SW 1271 (cell line): ENCODE measurements at places on chromosomes 12 and 14.

- no peak for DNase-seq
Observed at GRCh38 chr12:82325540-82326336, 32.4 kb downstream of the CCDC59 start.

DNA sequence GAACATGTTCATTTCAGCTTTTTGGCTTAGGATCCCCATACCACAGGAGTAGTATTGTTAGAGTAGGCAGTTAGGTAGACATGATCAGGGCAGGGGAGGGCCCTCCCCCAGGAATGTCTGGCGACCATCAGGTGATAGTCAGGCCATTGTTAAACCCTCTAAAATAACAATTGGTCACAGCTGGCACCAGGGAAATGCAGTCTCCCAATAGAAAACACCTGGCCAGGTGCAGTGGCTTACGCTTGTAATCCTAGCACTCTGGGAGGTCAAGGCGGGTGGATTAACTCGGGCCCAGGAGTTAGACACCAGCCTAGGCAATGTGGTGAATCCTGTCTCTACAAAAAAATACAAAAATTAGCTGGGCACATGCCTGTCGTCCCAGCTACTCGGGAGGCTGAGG lies 187.1 kb downstream of the MON2 start:
- DNase-seq: no peak

DNA sequence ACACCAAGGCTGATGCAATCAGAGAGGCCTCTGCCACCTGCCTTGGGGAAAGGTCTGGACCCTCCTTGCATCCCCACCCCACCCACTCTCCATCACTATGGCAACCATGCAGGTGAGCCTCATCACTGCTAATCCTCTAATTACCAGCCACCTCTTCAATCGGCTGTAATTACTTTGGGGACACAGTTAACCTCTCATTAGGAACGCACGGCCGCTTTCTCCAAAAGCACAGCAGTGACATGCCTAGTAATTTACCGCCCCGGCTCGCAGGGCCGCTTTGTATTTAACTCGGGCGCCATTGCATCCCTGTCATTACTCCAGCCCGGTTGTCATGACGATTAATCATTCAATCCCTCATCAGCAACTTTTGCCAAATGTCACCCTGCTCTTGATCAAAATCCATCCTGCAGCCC lies 36.3 kb upstream of the FAM222A start:
- no peak for DNase-seq

DNA sequence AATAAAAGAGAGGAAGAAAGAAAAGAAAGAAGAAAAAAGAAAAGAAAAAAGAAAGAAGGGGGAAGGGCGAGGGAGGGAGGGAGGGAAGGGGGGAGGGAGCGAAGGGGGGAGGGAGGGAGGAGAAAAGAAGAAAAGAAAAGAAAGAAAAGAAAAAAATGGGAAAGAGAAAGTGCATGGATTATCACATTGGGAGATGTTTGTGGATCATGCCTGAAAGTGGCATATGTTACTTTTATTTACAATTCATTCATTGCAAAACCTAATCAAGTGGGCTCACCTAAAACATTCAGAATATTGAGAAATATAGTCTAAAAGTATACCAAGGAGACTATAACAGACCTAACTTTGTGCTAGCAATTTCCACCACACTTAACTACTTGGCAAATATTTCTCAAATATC lies 246.9 kb upstream of the SYT1 start:
- DNase-seq: no peak

GRCh38 chr12:49388682-49389386 lies 21.6 kb downstream of the SPATS2 start:
- no peak for DNase-seq

DNA sequence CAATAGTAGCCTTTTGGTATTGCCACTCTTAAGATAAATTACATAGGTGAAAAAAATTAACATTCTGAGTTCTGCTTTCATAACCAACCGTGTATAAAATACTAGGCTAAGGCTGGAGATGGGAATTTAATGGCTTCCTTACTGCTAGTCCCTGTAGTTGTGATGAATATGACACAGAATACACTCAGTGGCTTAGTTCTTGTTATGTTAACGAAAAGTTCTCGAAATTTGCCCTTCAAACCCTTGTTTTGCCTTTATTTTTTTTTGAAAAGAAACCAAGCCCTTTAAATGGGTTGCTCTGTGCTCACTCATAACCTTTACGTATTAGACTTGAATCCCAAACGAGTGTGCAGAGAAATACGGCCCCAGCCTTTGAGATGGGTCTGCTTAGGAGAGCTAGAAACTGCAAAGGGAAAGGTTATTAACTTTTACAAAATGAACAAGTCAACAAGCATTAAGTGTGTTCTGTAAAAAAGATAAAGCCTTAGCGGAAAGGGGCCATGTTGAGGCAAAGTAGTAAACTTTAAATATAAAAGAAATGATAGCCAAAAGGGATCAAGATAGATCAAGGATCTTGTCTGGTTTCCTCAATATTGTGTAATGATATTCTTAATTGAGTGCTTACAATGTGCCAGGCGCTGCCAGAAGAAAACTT lies 1.7 kb downstream of the NUDT4 start:
- DNase-seq: no peak

DNA sequence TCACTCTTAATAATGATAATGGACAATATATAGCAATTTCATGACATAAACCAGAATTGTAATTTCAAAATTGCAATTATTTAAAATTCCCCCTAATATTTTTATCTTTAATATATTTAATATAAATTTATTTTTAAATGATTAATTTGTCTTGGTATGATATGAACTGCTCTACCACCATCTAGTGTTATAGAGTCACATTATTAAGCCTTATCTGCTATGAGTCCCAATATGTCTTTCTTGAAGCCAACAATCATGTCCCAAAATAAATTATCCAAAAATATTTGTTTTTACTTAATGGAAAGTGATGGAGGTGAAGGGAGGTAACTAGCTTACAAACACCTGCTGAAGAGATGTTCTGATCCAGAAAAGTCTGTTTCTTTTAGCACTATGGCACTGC lies 151.4 kb downstream of the KCNC2 start:
- DNase-seq: no peak

- peak; percentile 56 for DNase-seq
Observed at GRCh38 chr14:77459072-77459723, 1.3 kb downstream of the AHSA1 start.

DNA sequence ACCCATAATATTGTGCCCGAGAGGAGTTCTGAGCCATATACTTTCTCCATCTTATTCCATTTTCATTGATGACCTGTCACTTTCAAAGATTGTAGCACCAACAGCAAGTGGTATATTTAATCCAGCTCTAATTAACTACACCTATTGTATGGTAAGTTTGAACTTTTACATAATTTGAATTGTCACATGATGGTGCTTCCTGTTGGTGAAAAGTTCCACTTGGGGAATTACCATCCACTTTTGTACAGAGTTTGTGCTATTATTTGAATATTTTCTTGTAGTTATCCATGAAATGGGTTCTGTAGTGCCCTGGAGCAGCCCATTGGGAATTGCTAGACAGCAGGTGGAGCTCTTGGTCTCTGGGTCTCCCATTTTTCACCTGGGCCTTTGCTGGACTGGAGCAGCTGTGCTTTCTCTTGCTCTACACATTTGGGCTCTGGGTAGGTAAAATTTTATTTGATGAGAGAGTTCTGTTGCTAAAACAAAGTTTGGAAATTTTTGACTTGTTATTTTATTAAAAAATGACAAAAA lies 3.0 kb downstream of the SMCO3 start:
- DNase-seq: peak; percentile 40

DNA sequence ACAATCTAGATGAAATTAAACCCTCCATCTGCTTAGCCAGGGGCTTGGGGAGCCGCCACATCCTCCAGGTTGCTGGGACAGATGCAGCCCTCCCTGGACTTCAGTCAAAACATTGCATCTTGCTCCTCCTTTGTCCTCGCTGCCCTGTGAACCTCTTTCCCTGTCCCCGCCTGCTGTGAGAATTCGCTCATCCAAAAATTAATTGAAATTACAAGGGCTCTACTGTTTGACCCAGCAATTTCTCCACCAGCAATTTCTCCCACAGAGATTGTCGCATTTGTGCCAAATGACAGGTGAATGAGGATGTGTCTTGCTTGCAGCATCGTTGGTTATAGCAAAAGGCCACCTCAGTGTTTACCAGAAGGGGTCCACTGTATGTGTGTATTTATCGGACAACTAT lies 5.0 kb upstream of the POP5 start:
- no peak for DNase-seq

- DNase-seq: no peak
Observed at GRCh38 chr12:123107926-123108681, 42.8 kb downstream of the PITPNM2 start.

DNA sequence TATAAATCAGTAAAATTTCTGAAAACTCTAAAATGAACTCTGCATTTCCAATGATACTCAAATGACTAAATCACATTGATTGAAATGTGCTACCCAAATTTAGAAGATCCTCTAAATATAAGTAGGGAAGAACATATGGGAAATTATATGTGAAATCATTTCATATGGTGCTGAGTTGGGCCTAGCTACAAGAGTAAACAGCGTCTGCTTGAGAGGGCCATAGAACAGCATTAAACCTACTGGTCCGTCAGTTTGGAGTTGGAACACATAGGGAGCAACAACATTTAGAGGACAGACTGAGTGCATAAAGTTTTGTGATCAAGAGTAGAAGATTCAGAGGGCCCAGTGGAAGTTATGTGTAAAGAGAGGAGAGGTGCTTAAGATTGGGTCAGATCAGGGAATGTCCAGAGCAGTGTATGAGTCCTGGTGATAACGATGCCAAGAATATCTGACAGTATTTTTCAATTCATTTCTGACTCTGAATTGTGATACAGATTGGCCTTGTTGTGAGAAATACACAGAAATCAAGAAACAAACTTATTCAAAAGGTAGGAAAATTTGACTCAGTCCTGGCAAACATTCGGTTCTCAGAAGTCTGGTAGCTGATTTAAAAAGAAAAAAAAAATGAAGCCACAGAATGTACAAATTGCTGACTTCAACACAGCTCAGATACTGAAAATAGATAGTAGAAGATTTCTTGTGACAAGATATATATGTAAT lies 362.2 kb downstream of the CCDC91 start:
- DNase-seq: no peak

DNA sequence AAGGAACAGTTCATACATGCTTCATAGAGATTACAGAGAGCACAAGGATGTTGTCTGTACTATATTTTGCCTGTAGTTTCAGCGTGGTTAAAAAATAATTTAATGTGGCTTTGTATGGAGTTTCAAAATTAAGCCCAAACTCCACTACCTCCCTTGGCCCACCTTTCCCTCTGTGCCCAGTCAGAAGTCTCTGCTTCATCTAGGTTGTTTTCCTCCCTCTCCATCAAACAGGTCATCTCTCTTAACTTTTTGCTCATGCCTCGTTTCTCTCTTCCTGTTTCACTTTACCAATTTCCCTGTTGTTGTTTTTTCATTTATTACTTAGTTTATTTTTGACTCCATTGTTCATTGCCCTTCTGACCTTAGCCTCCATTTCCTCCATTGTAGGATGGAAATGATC lies 94.9 kb upstream of the NEDD1 start:
- no peak for DNase-seq

- DNase-seq: no peak
Observed at GRCh38 chr12:21337959-21338744, 3.4 kb upstream of the SLCO1A2 start.

DNA sequence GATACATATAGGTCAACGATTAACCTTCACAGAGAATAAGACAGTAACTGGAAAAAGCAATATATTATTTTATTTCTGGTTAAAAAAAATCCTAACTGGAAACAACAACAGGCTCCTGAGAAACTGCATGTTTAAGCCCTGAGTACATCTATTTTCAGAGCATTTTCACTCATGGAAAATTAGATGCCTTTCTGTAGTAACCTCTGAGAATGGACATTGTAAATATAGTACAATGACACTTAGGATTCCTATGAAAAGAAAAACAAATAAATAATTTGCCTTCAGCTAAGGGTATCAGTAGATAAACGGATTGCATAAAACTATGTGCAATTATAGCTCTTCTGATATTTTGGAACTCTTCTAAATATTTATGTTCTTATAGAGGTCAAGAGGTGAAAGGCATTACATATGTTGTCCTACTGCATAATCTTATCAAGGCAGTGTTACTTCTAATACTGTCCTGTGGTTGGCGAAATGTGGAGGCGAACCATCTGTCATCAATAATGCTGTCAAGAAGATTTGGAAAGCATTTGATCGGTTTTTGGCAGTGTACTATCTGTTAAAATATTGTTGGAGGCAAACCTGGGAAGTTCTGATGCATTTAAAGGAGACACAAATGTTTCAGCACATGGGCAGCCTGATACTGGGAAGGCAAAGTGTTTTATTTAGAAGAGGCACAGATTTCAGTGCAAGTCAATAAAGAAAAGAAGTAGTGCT lies 381.8 kb downstream of the BTG1 start:
- DNase-seq: no peak

DNA sequence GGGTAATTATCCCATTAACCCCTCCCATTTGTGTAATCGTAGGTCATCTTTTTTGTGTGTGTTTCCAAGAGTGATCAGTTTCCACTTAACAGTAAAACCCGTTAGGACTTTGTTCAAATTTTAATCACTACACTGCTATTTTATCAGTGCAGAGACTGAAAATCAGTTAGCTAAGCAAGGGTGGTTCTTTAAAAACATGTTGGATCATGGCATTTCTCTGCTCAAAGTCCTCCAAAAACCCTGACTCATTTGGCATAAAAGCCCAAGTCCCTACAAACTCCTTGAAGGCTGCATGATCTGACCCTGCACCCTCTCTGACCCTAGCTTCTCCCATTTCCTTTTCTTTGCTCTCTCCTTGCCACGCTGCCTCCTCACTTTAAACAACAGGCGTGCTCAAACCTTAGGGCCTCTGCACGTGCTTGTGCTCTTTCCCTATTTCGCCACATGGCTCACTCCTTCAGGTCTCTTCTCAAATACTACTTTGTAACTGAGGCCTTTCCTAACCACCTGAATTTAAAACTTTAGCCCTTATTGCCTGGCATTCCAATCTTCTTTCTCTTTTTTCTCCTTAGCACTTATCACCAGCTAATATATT lies 13.2 kb upstream of the OVCH1 start:
- DNase-seq: no peak

- no peak for DNase-seq
Observed at GRCh38 chr12:46445093-46445492, 72.5 kb upstream of the SLC38A2 start.

DNA sequence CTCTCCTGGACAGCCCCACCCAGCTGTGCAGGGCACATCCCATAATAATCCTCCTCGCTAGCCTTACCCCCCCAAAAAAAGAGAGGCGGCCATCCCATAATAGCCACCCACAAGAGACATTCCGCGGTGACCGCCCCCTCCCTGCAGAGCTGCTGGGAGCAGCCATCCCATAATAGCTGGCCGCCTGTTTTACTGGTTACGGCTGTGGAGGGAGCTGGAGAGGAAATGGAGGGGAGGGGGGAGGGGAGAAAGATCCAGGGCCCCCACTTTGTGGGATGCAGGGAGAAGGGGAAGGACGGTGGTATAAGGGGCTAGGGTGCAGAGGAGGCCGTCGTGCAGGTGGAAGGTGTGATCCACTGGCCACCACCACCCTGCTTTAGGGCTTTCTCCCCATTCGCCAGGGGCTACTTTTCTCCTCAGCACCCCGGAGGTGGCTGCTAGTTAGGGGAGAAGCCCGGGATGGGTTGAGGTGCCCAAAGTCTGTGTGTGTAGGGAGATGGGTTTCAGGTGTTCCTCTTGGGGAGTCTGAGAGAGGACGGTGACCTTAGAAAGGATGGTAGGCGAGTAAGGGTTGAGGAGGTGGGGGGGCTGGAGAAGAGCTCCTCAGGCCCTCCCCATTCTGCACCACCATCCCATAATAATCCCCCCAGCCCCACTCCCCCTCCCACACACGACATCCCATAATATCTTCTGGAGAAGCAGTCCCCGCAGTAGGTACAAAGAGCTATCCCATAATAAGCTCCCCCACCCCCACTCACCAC lies 6.0 kb upstream of the CHD4 start:
- DNase-seq: no peak
